ENCODE measurements at places on chromosomes 5 and 9.

DNA sequence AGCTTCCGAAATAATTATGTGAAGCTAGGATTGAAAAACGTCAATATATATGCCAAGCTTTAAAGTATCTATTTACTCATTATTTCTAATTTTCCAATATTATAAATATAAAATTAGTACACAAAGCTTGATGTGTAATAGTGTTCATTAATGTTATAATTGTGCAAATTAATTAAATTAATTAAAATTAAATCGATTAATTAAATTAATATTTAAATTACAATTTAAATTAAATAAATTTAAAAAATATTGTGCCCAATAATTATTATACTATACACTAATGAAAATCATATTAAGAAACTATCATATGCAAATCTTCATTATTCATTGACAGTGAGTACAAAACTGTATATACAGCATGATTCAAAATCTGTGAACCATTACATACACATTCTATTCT, 409.8 kb downstream of the FAM170A start:
- no peak for DNase-seq

DNA sequence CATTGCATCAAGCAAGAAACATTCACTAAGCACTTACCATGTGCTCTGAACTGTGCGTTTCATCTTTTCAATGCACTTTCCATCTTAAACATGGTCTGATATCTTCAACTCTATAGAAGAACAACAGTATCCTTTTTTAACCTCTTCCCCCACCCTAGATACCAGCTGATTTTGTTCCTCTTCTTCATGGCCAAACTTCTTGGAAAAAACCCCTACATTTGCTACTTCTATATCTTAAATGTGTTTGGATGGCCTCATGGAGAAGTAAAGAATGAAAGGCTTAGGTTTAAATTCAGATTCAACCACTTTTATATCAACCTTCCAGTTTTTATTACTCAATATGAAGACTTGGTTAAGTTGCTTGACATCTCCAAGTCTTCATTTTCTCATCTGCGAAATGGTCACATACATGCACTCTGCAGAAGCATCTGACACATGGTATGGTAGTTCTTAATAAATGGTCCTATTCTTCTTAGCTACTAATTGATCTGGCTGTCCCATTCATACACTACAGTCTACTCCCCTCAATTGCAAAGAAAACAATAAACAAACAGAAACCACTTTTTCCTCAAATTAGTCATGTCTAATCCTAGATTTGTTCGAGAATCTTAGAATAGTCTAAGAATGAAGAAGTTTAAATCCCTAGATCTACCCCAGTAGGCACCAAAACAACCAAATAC, 59.4 kb downstream of the FYB1 start:
- DNase-seq, result no peak

DNA sequence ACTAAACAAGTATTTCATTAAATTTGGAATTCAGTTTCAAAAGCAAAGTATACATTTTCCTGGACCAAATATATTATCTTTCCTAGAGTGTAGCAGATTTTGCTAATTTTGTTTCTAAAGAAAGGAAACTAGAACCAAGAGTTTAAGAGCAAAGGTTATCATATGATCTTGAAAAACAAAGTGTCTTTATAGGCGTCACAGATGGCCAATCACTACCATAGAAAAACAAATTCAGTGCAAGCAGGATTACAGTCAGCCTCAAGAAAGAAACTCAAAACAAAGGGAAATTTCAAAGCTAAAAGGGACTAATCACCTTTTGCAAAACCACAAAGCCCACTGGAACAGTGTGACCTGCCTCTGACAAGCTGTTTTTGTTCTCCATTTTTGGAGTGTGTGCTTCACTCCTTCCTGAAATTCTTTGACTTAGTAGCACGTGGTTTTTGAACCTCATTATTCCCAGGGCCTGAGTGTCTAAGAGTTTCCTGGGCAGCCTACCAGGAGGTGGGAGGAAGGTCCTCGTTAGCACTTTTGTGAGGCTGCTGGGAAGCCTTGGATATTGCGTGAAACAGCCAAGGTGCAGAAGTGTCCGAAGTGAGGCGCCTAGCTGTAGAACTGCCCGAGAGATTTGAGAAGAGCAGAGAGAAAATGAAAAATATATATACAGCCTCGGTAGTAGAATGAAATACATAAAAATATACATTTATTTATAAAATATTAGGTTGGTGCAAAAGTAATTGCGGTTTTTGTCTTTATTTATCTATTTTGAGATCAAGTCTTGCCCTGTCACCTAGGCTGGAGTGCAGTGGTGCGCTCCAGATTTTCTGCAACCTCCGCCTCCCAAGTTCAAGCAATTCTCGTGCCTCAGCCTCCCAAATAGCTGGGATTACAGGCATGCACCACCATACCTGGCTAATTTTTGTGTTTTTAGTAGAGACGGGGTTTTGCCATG, 246.1 kb downstream of the MARCHF11 start:
- peak; percentile 23 for DNase-seq

DNA sequence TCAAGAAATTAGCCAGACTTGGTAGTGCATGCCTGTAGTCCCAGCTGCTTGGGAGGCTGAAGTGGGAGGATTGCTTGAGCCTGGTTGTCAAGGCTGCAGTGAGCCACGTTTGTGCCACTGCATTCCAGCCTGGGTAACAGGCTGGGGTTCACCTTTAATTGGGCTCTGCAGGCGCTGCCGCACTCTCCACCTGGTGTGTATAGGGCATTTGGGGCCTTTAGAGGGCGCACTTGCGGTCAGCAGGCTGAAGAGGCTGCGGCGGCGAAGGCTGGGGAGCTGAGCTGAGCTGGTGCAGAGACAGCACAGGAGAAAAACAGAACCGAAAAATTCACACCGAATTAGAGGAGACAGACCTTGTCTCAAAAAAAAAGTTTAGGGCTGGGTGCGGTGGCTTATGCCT, 31.2 kb downstream of the CDK7 start:
- peak; percentile 66 for DNase-seq

GRCh38 chr5:72166070-72166979, 59.0 kb downstream of the MAP1B start:
- DNase-seq, result no peak

- no peak for DNase-seq
Measured at GRCh38 chr5:53825926-53826325, 265.5 kb downstream of the NDUFS4 start.

DNA sequence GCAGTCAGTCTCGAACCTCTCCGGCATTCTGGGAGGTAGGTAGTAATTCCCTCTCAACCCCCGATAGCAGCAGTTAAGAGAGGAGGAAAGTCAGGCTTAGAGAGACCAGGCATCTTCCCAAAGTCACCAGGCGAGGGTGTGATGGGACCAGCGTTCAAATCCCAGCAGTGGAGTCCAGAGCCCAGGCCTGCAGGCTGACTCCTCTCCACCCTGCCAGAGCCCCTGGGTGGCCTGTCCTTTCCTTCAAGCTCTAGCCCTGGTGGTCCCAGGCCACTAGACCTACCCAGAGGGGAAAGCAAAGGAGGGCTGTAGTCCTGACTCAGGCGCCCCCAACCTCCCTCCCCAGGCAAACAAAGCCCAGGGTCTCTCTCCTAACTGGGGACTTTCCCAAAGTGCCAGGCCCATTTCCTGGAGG, 4.2 kb upstream of the NR5A1 start:
- peak; percentile 61 for DNase-seq

Measured in iPS-NIHi11 (cell line).